ENCODE measurements at places on chromosomes 1 and 21. TPM values are rescaled to one million over a fixed set of nuclear protein-coding genes. Genes with fewer than 3 reads are reported as not detected.

Gene FHAD1
- 6.9 TPM for total RNA-seq

Gene SH2D1B
- not detected for total RNA-seq

Gene PDZK1
- total RNA-seq = 3.4 TPM

Gene SH3BGR
- total RNA-seq = 4.5 TPM

Gene HRNR
- total RNA-seq = not detected

Gene PCNX2
- 20.3 TPM for total RNA-seq

Gene FCMR
- 1.2 TPM for total RNA-seq

Gene GNAT2
- 0.52 TPM for total RNA-seq

Gene TAS1R1
- not detected for total RNA-seq

Gene RIT1
- 55.8 TPM for total RNA-seq

Gene TMEM240
- 8.3 TPM for total RNA-seq

DNA sequence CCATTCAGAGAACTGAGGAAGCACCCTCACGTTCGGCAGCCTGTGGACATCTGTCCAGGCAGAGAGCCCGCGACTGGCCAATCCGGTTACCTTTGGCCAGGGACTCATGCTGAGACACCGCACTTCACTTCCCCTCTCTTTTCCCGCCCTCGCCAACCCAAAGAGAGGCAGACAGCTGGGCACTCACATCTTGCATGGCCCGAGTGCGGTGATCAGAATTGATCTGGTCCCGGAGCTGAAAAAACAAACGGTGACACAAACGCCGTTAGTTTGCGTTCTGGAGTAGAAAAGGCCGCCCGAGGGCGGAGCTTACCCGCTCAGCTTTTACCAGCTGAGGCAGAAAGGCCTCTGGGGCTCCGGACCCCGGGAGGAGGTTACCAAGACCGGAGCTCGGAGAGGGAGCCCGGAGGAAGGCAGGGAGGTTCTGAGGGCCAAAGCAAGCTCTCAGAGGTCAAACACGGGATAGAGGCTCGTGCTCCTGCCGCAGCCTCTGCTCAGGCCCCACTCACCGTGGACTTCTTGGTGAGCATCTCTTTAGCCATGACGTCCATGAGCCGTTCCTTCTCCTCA is 376 bp downstream of the SF3A3 start:
- peaks cover 10% of the 10 kb centered on the region for H3K4me1 ChIP-seq
- peak overlapping the region; percentile 89 for H3K4me3 ChIP-seq
- H3K36me3 ChIP-seq = peaks cover 10% of the 10 kb centered on the region
- H3K27me3 ChIP-seq = no peaks in the 10 kb centered on the region
- no peak overlapping the region for H3K27ac ChIP-seq

- no peaks in the 10 kb centered on the region for H3K27me3 ChIP-seq
- peak overlapping the region; percentile 99 for H3K27ac ChIP-seq
- no peak for DNase-seq
Observed at GRCh38 chr1:94624203-94624602, 82.6 kb upstream of the F3 start.

- no peak overlapping the region for H3K27ac ChIP-seq
- H3K27me3 ChIP-seq = no peaks in the 10 kb centered on the region
- H3K4me1 ChIP-seq = peaks cover 10% of the 10 kb centered on the region
- no peak for DNase-seq
- H3K4me3 ChIP-seq = no peak overlapping the region
Observed at GRCh38 chr1:229554886-229555621, 3.5 kb downstream of the ABCB10 start.

DNA sequence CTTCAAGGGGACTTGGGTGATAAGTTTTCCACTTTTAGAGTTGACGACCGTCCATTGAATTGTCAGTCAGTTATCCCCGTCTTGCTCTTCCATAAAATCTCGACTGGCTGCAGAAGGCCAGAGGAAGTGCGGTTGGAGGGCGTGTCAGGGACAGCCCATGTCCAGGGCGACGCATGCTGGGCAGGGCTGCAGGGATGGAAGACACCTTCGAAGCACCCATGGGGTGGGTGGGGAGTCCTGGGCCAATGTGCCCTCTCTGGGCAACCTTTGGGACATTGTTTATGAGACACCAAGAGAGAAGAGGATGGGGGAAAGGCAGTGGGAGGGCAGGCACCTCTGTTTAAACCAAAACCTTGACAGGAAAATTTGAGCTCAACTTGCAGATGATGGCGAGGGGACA is 38.6 kb upstream of the EDN2 start:
- no peak for DNase-seq
- H3K27me3 ChIP-seq = no peaks in the 10 kb centered on the region
- H3K36me3 ChIP-seq = no peaks in the 10 kb centered on the region
- no peak overlapping the region for H3K4me3 ChIP-seq
- no peak overlapping the region for H3K27ac ChIP-seq

GRCh38 chr1:109876617-109877316 is 33.9 kb upstream of the CSF1 start:
- peak overlapping the region; percentile 82 for H3K27ac ChIP-seq
- no peak for DNase-seq
- no peaks in the 10 kb centered on the region for H3K27me3 ChIP-seq
- H3K4me1 ChIP-seq = peaks cover 49% of the 10 kb centered on the region
- peak overlapping the region; percentile 30 for H3K4me3 ChIP-seq

GRCh38 chr1:213931836-213932235 is 55.9 kb upstream of the PROX1 start:
- no peaks in the 10 kb centered on the region for H3K27me3 ChIP-seq
- no peak overlapping the region for H3K27ac ChIP-seq
- no peaks in the 10 kb centered on the region for H3K36me3 ChIP-seq
- H3K4me1 ChIP-seq = no peaks in the 10 kb centered on the region

DNA sequence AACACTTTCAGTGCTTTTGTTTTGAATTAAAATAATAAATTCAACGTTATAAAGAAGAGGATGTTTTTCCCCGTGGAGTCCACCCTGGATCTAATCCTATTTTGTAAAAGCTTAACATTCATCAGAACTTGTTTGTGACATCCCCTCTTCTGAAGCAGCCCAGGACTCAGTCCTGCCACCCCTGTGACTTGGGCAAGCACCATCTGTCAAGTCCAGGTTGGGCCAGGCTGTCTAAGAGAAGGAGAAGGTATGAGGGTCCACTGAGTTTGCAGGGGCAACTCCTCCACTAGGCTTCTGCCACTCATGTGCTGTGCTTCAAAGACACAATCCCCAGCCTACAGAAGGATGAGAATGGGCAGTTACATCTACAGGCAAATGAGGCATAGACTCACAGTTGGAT is 59.7 kb downstream of the MT1HL1 start:
- no peak for DNase-seq
- H3K27me3 ChIP-seq = peaks cover 75% of the 10 kb centered on the region
- H3K4me3 ChIP-seq = no peak overlapping the region
- no peak overlapping the region for H3K27ac ChIP-seq
- H3K4me1 ChIP-seq = no peaks in the 10 kb centered on the region
- H3K36me3 ChIP-seq = no peaks in the 10 kb centered on the region

GRCh38 chr1:57599236-57599994 is 175.6 kb upstream of the DAB1 start:
- peaks cover 20% of the 10 kb centered on the region for H3K27me3 ChIP-seq
- H3K36me3 ChIP-seq = no peaks in the 10 kb centered on the region
- no peaks in the 10 kb centered on the region for H3K4me1 ChIP-seq
- H3K27ac ChIP-seq = no peak overlapping the region
- DNase-seq = no peak

DNA sequence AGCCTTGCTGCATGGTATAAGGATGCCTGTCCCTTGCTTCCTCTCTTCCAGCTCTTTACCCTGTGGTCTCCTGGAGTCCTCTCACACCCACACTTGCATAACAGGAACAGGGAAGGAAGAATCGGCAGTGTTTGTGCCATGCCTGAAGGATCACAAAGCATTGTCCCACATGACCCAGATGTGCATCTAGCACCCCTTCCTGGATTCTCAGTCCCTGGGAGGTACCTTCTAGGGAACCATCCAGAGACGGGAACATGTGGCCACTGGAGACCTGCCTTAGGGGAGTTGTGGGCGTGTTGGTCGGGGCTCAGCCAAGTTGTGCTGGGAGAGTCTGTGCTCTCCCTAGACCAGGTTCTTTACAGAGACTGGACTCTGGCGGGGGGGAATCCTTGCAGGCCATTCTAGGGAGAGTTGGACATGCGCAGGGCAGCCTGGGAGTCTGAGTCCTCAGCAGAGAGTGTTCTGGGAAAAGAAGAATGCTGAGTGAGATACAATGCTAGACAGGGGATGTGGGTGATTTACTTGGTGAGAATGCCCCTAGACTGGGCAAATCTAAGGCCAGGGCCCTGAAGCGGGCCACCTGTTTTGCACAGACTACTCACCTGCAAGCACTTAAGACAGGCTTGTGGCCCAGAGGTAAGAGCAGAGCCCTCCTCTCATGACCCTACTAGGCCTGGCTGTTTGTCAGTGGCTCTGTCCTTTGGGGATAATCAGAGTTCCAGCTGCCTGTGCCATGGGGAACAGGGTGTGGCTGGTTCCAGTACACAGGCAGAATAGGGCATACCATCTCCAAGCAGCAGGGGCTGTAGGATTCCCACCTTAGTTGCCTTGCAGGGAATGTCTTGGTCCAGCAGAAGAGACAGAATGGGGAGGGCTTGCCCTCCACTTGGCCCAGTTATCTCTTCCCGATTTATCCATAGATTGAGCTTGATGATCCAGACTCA is 89.8 kb downstream of the MAN1C1 start:
- no peak overlapping the region for H3K4me3 ChIP-seq
- peaks cover 32% of the 10 kb centered on the region for H3K4me1 ChIP-seq
- H3K27me3 ChIP-seq = no peaks in the 10 kb centered on the region

GRCh38 chr1:107473065-107473464 is 332.2 kb downstream of the NTNG1 start:
- no peak for DNase-seq
- H3K27me3 ChIP-seq = no peaks in the 10 kb centered on the region
- H3K4me1 ChIP-seq = no peaks in the 10 kb centered on the region
- H3K36me3 ChIP-seq = no peaks in the 10 kb centered on the region

DNA sequence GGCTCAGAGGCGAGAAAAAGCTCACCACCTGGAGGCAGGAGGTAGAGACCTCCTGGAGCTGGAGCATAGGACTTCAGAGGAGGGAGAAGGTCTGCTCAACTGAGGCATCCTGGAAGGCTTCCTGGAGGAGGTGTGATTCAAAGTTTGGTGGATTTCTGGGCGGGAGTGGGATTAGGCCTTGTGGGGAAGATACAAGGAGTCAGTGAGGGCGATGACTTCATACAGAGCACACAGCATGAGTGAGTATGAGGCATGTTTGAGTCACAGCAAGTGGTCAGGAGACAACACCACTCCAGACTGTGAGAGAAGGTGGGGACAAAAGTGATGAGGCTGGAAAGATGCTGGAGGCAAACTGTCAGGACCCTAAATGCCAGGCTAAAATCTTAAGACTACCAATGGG is 77.6 kb downstream of the MATN1 start:
- peak; percentile 37 for DNase-seq
- no peak overlapping the region for H3K4me3 ChIP-seq
- H3K27ac ChIP-seq = no peak overlapping the region

- no peak overlapping the region for H3K27ac ChIP-seq
- H3K4me1 ChIP-seq = peaks cover 20% of the 10 kb centered on the region
- H3K36me3 ChIP-seq = 0 out of 2 replicates have a peak, but pooled peaks cover 21% of the 10 kb centered on the region
Observed at GRCh38 chr1:63630666-63631065, 37.5 kb downstream of the PGM1 start.

GRCh38 chr1:167659450-167659849 is 29.4 kb downstream of the RCSD1 start:
- H3K27ac ChIP-seq = no peak overlapping the region
- H3K36me3 ChIP-seq = no peaks in the 10 kb centered on the region
- peaks cover 3% of the 10 kb centered on the region for H3K27me3 ChIP-seq
- no peak for DNase-seq
- H3K4me1 ChIP-seq = peaks cover 19% of the 10 kb centered on the region

GRCh38 chr21:20728691-20729090 is 269.5 kb upstream of the NCAM2 start:
- H3K27ac ChIP-seq = no peak overlapping the region
- no peak for DNase-seq
- no peaks in the 10 kb centered on the region for H3K36me3 ChIP-seq
- H3K4me1 ChIP-seq = no peaks in the 10 kb centered on the region

DNA sequence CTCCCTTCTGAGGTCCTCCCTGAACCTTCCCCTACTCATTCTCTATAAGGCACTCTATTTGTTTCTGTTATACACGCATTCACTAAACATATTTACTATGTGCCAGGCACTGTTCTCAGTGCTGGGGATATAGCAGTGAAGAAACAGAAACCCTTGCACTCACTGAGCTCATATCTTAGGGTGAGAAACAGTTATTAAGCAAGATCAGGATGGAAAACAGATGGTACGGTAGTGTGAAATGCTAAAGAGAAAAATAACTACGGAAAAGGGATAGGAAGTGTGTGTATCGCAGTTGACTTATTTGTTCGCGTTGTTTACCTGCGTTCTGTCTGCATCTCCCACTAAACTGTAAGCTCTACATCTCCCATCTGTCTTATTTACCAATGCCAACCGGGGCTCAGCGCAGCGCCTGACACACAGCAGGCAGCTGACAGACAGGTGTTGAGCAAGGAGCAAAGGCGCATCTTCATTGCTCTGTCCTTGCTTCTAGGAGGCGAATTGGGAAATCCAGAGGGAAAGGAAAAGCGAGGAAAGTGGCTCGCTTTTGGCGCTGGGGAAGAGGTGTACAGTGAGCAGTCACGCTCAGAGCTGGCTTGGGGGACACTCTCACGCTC is 572 bp downstream of the CYB5RL start:
- peak overlapping the region; percentile 98 for H3K4me3 ChIP-seq
- DNase-seq = no peak

DNA sequence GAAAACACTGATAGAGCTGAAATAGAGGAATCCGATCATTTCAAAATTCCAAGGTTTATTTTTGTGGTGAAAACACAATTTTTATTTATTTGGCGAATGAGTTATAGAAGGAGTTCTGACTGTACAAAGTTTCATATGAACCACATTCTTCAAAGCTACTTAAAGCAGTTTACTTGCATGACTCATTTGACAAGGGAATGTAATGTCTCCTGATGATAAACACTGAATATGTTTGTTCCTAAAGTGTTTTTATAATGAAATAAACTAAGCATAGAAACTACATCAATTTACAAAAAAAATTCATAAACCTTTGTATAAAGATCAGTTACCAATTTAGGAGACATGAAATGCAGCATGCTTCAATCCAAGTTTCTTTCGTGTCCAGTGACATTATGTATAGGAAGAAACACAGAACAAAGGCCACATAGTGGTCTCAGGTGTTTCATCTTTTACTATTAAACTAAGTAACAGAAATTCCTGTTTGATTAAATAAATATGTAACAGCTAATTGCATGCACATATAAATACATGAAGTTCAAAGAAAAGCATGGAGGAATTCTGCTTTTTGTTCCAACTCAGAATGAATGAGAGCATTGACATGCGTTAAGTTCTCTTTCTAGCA is 2.5 kb downstream of the PRKACB start:
- no peak overlapping the region for H3K27ac ChIP-seq
- H3K27me3 ChIP-seq = no peaks in the 10 kb centered on the region
- no peak overlapping the region for H3K4me3 ChIP-seq
- H3K4me1 ChIP-seq = peaks cover 7% of the 10 kb centered on the region
- no peak for DNase-seq

GRCh38 chr1:155126556-155127104 is 1.0 kb upstream of the EFNA1 start:
- peaks cover 56% of the 10 kb centered on the region for H3K4me1 ChIP-seq
- peak overlapping the region; percentile 85 for H3K4me3 ChIP-seq
- H3K27ac ChIP-seq = peak overlapping the region; percentile 98
- no peaks in the 10 kb centered on the region for H3K27me3 ChIP-seq
- H3K36me3 ChIP-seq = peaks cover 3% of the 10 kb centered on the region
